ENCODE measurements at places on chromosomes 6 and 20.

- DNase-seq: no peak
Measured at GRCh38 chr6:52103623-52104022, 16.2 kb upstream of the PKHD1 start.

GRCh38 chr6:69106511-69106910 lies 471.4 kb downstream of the ADGRB3 start:
- no peak for DNase-seq

DNA sequence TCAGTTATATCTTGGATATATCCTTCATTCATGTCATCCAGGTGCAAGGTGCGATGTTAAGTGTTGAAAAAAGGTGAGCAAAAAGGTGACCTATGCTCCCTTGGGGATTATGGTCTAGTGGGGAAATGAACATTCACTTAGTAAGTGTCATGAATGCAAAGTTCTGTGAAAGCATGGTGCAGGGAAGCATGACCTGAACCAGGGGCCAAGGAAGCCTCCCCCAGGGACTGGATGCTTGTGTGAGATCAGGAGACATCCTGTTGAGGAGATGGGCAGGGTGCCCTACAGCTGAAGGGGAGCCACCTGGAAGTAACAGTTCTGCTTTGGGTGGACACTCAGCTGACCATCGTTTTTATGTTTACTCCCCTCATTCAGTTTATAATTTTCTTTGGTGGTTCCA lies 179.5 kb downstream of the SYNDIG1 start:
- no peak for DNase-seq

DNA sequence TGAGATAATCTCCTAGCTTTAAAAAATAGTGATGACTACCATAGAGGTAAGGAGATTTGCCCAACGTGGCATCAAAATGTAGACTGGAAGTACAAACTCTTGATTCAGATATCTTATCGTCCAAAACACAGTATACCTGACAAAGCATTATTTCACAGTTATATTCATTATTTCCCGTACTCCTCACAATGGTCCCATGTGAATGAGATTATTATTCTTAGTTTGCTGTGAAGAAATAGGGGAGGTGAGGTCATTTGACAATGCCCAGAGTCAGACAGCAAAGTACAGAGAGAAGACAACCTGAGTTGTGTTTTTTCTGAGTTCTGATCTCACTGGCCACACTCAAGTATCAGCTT lies 1.2 kb upstream of the TFB1M start:
- no peak for DNase-seq

GRCh38 chr6:109455437-109456110 lies at the start of gene MICAL1:
MICAL1 (minus strand) TSS chr6:109455772; CDS start chr6:109454196, 1,576 bp downstream.
- DNase-seq: no peak

DNA sequence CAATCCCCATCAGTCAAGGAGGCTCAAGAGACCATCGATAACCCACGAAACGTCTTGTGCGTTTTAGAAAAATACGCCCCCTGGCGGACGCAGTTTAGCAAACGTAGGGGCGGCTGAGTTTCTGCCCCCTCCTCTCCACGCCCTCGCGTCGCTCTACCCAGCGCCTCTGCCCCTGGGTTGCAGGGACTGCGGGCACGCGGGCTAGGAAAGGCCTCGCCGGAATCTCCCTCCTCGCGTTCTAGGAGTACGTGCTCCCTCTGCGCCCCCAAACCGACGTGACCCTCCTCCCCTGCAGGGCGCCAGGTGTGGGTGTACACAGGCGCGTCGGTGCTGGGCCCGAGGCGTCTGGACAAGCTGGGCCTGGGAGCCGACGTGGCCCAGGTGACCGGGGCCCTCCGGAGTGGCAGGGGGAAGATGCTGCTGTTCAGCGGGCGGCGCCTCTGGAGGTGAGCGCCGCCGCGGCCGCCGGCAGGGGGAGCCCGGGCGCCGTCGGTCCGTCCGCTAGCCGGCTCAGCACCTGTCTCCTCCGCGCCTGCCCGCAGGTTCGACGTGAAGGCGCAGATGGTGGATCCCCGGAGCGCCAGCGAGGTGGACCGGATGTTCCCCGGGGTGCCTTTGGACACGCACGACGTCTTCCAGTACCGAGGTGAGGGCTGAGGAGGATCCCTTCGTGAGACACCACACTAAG lies 5.3 kb downstream of the MMP9 start:
- DNase-seq: no peak

GRCh38 chr6:148037496-148037895 lies 305.1 kb upstream of the SASH1 start:
- no peak for DNase-seq

DNA sequence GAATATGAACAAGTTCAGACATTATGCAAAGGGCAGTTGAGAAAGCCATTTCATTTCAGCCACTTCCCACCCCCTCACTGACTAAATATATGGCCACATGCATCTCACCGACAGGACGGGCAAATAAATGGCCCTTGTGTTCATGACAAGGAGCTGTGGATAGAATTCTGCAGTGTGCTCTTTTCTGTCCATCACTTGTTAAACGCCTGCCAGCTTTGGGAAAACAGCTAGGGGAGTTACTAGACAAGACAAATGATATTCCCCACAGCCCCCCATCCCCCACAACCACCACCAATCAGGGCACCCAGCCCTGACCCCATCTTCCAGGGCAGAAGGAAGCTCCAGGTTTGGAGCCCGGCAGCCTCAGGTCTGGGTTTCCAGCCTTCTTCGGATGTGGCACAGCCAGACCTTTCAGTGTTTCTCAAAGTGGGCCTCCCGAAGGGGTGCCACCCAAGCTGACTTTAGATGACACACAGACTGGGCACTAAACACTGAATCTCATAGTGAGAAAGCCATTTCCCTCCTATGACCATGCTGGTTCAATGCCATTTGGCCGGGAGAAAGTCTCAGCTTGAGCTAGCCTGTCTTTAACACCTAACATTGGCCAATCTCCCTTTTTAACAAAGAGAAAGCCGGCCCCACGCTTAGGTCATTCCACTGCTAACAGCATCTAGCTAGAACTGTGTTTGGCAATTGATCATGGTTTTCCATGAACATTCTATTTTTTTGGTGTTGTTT lies 4.0 kb upstream of the RIPOR3 start:
- no peak for DNase-seq

GRCh38 chr6:131635384-131636340 lies 1.4 kb upstream of the ENPP3 start:
- no peak for DNase-seq

GRCh38 chr6:137873273-137873762 lies 6.3 kb downstream of the TNFAIP3 start:
- DNase-seq: no peak

DNA sequence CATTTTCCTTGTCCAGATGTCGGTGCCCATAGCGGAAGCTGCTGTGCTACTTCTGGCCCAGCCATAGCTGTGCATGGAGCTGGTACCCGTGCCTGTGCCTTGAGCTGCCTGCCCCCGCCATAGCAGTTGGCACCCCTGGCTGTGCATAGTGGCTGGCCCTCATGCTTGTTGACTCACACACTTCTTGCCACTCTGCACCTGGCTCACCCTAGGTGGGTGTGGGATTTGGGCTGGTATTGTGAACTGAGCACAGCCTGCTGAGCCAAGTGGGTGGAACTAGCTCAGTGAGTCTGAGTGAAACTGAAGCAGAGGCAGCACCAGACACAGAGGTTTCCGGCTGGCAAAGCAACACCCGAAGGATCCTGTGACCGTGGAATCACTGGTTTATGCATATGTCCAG lies 689.5 kb upstream of the EYS start:
- DNase-seq: no peak
